NCI-H524 treated with DMSO at 0.1 percent for 48 hours (cell line): ENCODE measurements at places on chromosomes 7 and 10.

GRCh38 chr10:124481717-124482116 is 20.1 kb downstream of the LHPP start:
- no peak for DNase-seq

GRCh38 chr7:128381161-128381821 is 19.8 kb upstream of the PRRT4 start:
- no peak for DNase-seq

GRCh38 chr7:150755473-150756099 is 18.4 kb downstream of the GIMAP5 start:
- no peak for DNase-seq

DNA sequence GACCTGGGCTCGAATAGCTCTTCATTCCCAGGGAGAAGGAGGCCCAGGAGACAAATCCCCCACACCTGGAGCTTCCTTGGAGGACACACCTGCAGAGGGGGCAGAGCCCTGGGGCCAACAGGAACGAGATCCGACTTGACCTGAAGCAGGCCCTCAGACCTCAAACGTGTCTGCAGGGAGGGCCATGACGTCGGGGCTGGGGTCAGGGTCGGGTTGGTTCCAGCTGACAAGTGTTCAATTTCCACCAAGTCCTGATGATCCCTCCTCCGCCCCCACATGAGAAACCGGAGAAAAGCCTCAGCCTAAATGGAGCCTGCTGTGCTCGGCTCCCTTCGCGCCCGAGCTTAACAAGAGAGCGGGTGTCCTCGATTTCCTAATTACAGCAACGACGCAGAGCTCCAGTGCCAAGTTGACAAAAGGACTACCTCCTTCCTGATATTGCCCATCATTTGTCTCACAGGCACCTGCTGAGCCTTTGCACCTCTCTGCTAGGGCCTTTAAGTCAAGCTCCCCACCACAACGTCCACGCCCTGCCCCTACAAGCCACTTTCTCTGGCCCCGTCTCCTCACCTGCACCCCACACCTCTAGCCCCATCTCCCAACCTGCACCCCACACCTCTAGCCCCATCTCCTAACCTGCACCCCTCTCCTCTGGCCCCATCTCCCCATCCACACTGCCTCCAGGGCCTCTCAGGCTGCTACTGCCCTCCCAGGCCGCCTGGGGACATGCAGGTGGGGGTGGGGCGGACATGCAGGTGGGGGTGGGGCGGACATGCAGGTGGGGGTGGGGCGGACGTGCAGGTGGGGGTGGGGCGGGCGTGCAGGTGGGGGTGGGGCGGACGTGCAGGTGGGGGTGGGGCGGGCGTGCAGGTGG is 519.4 kb downstream of the GLRX3 start:
- no peak for DNase-seq

GRCh38 chr10:13789448-13789829 is 202.7 kb downstream of the PRPF18 start:
- DNase-seq, result no peak

DNA sequence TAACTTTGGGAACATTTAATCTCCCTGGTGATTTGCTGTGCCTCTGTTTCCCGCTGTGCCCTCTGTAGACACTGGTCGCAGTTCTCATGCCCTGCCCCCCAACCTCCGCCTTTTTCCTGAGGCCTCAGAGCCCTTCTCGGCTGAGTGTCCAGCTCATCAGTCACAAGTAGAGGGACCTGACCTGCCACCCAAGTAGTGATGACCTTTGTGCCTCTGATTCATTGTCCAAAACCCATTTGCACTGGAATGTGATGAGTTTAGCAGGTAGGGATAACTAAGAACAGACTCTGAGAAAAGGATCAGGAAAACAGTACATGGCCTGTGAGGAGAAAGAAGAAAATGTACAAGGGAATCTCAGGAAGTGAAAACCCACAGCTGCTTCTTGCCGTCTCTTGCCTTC is 58.8 kb downstream of the LANCL2 start:
- no peak for DNase-seq

GRCh38 chr10:89074120-89074519 is 83.5 kb downstream of the FAS start:
- DNase-seq, result no peak

GRCh38 chr10:84765656-84766055 is 437.3 kb downstream of the CCSER2 start:
- DNase-seq, result no peak

GRCh38 chr10:97852277-97852676 is 2.6 kb downstream of the GOLGA7B start:
- DNase-seq, result no peak

DNA sequence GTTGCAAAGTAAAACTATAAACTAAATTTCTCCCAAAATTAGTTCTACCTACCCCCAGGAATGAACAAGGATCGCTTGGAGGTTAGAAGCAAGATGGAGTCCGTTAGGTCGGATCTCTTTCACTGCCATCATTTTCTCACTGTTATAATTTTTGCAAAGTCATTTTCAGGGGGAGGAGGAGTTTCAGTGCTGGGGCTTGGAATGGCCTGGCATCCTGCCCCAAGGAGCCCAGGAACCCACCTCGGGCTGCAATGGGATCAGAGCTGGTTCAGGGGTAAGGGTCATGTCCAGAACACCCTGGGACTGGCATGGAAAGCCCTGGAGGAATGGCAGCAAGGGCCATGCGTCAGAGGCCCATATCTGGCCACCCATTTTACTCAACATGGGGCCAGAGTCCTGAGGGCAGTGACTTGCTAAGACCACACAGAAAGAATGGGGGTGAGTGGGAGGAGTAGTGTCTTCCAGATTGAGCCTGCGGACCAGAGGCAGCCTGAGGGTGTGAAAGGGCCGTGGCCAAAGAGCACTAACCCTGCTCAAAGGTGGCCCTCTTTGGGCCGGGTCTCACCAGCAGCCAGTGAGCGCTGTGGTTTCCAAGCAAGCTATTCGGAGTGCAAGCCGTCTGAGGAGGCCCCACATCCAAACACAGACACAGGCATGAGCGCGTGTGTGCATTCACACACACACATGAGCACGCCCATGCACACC is 31.8 kb downstream of the GPRIN2 start:
- no peak for DNase-seq

- no peak for DNase-seq
Observed at GRCh38 chr10:70956029-70956759, 67.8 kb upstream of the PCBD1 start.

GRCh38 chr10:123517426-123517825 is 148.7 kb upstream of the GPR26 start:
- DNase-seq, result no peak

DNA sequence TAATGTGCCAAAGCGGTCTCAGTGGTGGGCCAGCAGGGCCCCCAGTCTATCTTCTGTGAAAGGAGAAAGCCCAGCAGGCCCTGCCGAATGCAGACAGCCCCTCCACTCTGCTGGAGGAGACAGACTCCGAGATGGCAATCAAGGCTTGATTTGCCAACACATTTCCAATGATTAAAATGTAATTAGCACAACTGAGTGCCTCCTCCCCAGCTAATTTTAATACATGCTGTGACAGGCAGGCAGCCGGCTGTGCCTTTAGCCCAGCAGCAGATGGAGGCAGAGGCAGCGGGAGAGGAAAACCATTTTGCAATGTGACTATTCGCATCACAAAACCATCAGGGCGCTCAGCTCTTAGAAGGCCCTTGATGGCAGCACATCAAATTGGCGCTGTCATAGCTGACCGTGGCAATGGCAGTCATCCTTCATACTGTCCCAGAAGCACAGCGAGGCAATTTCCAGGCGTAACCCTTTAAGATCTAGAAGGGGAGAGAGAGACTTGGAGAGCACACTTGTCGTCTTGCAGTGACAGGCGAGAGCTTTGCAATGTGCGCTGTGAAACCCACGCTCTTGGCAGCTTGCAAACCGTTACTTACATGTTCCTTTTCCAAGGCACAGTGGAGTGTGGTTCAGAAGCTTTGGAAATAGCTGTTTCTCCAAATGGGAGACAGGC is 714.8 kb upstream of the GALNT17 start:
- peak; percentile 54 for DNase-seq

- DNase-seq, result peak; percentile 1
Observed at GRCh38 chr10:4984971-4985594, 18.6 kb downstream of the AKR1C2 start.

DNA sequence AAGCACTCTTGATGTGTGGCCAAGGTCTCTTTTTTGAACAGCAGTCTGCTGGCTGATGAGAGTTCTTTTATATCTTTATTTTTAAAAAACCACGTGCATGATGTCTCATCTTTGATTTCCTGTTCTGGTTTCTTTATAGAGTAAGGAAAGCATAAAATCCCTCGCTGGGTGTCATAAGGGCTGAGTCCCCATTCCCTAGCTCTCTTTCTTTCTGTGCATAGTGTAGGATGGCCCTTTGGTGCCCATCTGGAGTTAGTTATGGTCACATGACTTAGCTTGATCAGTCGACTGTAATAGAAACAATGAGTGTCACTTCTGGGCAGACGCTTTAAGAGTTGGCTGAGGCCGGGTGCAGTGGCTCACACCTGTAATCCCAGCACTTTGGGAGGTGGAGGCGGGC is 38.5 kb downstream of the GHRHR start:
- no peak for DNase-seq

- no peak for DNase-seq
Observed at GRCh38 chr7:72492461-72493065, 80.4 kb upstream of the CALN1 start.

DNA sequence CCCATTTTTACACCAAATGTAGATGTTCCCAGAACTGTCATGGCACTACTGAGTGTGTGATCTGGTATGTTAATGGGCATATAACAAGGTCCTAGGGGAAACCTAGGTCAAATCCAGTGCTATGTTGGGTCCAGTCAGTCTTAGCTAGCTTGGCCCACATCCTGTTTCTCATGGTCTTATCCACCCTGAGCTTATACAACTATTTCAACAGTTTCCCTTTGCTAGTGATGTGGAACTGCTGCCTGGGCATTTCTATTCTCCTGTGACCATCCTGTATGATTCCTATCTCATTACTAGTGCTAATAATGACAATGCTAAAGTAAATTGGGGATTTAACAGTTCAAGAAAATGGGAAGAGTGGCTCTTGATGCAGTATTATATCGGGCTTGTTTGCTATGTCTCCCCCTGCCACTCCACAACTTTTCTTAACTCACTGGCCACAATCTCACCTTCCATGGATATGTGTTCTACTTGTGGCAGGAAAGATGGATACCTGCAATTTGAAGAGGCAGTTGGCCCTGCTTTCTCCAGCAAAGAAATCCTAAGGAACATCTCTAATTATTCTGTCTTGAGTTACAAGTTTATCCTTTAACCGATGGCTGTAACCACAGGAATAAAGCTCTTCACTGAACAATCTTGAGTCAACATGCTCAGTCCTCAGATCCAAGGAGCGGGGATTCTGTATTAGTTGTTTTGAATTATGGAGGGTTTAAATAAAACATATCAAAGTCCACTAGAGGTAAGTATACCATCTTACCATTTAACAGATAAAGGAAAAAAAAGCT is 707.8 kb downstream of the XPNPEP1 start:
- no peak for DNase-seq

DNA sequence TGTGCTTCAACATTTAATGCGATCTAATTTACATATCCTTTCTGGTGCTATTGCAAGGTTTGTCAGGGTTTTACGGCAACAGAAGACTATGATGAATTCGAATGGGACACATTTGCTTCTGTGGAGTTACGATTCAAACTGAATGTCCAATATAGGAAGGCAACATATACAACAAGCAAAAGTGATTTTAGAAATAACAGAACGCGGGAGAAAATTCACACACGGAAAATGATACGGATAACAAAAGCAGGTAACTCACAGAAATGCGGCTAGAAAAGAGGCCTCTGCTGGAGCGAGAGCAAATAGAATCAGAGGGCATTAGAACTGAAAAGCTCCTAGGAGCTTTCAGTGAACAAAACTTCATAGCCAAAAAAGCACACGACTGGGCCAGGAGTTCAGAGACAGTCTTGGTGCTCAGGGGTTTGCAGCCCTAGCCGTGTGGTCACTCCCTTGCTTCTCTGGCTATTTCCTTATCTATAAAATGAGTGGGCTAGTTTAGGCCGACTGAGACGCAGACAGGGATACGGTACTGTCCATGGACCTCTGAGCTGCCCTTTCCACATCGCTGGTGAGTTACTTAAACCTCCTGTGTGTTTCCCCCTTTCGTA is 557 bp upstream of the TAX1BP1 start:
- no peak for DNase-seq
